Central memory CD8-positive, alpha-beta T cell (primary cell): ENCODE measurements at places on chromosomes 11 and 22.

DNA sequence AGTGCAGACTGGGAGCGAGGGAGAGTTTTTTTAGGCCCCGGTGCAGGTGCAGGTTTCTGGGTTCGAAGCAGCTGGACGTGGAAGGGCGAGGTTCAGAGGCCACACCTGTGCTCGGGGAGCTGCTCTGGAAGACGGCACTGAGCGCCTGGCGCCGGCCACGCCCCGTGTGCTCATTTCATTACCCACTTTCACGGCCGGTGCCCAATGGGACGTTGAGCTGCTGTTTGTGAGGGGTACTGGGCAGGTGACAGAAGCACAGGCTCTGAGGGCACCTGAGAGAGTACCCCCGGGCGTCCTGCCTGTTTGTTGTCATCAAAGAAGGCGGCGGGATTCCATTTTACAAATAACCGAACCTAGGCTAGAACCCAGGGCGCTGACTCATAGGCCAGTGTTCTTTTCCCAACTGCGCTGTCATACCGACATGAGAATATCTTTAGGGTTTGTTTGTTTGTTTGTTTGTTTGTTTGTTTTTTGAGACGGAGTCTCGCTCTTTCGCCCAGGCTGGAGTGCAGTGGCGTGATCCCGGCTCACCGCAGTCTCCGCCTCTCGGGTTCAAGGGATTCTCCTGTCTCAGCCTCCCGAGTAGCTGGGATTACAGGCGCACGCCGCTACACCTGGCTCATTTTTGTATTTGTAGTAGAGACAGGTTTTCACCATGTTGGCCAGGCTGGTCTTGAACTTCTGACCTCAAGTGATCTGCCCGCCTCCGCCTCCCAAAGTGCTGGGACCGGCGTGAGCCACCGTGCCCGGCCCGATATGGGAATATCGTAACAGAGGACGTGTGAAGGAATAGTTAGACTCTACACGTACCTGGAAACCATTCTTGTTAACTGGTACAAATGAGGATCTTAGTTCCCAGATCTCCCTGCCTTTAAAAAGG, 16.6 kb upstream of the SPTBN2 start:
- H3K36me3 ChIP-seq = peaks cover 9% of the 10 kb centered on the region
- DNase-seq = no peak
- peak overlapping the region; percentile 94 for H3K4me3 ChIP-seq

GRCh38 chr11:19394525-19395016, 153.8 kb upstream of the E2F8 start:
- peaks cover 7% of the 10 kb centered on the region for H3K4me1 ChIP-seq
- no peak for DNase-seq
- no peaks in the 10 kb centered on the region for H3K27me3 ChIP-seq

GRCh38 chr11:35038211-35038928, 100.6 kb upstream of the CD44 start:
- H3K4me1 ChIP-seq = peaks cover 20% of the 10 kb centered on the region
- peaks cover 15% of the 10 kb centered on the region for H3K36me3 ChIP-seq
- no peak overlapping the region for H3K4me3 ChIP-seq
- no peaks in the 10 kb centered on the region for H3K27me3 ChIP-seq
- H3K27ac ChIP-seq = no peak overlapping the region

DNA sequence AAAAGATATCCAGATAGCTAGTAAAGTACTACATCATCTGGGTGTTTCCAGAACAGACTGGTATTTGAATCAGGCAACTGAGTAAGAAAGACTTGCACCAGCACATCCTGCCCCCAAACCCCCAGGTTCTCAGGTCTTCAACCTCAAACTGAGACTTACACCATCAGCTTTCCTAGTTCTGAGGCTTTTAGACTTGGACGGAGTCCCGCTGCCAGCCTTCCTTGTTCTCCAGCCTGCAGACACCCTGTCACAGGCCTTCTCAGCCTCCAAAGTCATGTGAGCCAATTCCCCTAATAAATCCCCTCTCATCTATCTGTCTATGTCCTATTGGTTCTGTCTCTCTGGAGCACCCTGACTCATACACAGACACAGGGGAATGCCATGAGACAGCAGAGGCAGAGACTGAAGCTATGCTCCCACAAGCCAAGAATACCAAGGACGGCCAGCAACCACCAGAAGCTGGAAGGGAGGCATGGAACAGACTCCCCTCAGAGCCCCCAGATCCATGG, 10.9 kb downstream of the SMCO4 start:
- H3K36me3 ChIP-seq = no peaks in the 10 kb centered on the region
- H3K4me3 ChIP-seq = no peak overlapping the region
- DNase-seq = no peak

DNA sequence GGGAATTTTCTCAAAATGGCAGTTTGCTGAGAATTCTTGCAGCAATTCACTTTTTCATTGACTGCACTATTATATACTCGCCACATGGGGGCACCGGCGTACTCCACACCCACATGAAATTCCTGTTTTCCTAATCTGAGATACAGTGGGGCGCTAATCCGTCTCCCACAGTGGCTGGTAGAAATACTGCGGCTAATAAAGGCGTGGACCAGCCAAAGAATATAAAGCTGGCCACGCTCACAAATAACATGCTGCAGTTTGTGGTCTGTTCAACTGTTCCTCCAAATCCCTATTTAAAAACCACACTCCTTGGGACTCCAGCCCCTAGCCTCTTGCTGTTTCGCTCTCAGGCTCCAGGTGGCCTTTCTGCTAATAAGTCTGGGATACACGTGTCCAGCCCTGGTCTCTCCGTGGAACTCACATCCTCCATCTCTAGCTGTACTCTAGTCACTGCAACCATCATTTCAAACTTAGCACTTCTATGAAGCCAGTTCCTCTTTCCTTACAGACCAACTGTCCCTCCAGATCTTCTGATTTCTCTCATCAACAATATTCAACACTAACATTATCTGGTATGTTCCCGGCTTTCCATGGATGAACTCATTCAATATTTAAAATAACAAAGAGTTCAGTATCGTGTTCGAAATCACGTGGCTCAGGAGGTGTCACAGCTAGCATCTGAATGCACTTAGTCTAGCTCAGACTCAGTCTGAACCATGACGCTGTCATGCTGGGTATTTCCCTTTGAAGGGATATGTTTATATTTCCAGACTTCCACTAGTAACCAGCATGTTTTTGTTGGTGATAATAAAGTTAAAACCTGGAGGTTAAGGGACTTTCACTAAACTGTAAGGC, 22.0 kb downstream of the TBRG1 start:
- H3K4me3 ChIP-seq = no peak overlapping the region
- H3K4me1 ChIP-seq = no peaks in the 10 kb centered on the region
- no peaks in the 10 kb centered on the region for H3K27me3 ChIP-seq
- H3K27ac ChIP-seq = no peak overlapping the region

- H3K27ac ChIP-seq = no peak overlapping the region
- H3K27me3 ChIP-seq = no peaks in the 10 kb centered on the region
- peaks cover 11% of the 10 kb centered on the region for H3K4me1 ChIP-seq
These were observed 7.5 kb upstream of the IL17RA start for GRCh38 chr22:17077255-17077654.

- no peaks in the 10 kb centered on the region for H3K27me3 ChIP-seq
- no peak overlapping the region for H3K27ac ChIP-seq
- H3K4me1 ChIP-seq = no peaks in the 10 kb centered on the region
- H3K36me3 ChIP-seq = peaks cover 49% of the 10 kb centered on the region
- no peak for DNase-seq
These were observed 15.8 kb upstream of the CHADL start for GRCh38 chr22:41256254-41257253.

- no peaks in the 10 kb centered on the region for H3K36me3 ChIP-seq
- H3K27ac ChIP-seq = no peak overlapping the region
- H3K27me3 ChIP-seq = no peaks in the 10 kb centered on the region
- no peak overlapping the region for H3K4me3 ChIP-seq
- H3K4me1 ChIP-seq = no peaks in the 10 kb centered on the region
These were observed 261.1 kb downstream of the OPCML start for GRCh38 chr11:133271206-133271605.

DNA sequence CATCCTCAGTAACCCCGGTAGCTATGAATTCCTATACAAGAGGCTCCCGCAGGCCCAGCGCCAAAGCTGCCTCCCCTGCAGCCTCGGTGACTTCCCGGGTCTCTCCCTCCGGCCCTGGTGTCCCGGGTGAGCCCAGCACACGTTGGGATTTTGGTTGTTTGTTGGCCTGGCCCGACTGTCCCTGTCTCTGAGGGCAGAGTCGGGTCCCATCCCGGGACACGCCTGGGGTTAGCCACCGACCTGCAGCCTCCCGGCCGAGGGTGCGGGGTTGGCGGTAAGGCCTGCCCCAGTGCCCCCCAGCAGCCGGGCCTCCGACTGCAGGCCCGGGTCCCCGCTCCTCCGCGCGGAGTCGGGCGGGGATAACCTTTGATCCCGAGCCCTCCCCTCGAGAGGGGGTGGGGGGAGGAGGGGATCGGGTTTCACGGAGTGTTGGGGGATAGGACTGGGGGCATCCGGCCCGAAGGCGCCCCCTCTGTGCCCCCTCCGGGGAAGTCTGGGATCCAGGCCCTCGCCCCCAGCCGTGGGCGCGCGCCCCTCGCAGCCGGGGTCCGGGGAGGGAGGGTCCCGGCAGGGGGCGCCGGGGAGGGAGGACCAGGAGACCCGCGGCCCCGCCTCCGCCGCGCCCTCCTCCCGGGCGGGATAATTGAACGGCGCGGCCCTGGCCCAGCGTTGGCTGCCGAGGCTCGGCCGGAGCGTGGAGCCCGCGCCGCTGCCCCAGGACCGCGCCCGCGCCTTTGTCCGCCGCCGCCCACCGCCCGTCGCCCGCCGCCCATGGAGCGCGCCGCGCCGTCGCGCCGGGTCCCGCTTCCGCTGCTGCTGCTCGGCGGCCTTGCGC, at the start of gene FBLN1:
TSS of gene FBLN1 (plus strand) at position 669 of the 835 bp plus-strand sequence. CDS start at position 772, 103 bp downstream.
- no peaks in the 10 kb centered on the region for H3K4me1 ChIP-seq
- no peak for DNase-seq
- H3K36me3 ChIP-seq = peaks cover 2% of the 10 kb centered on the region
- no peak within 1 kb of the TSS for H3K4me3 ChIP-seq
- H3K27me3 ChIP-seq = peaks cover 71% of the 10 kb centered on the region

GRCh38 chr11:63802637-63803414, 10.4 kb upstream of the SPINDOC start:
- H3K36me3 ChIP-seq = no peaks in the 10 kb centered on the region
- no peak overlapping the region for H3K4me3 ChIP-seq
- DNase-seq = no peak
- no peak overlapping the region for H3K27ac ChIP-seq
- H3K4me1 ChIP-seq = no peaks in the 10 kb centered on the region

GRCh38 chr11:72918851-72919250, 104.6 kb downstream of the ATG16L2 start:
- no peaks in the 10 kb centered on the region for H3K4me1 ChIP-seq
- H3K27me3 ChIP-seq = no peaks in the 10 kb centered on the region
- no peak overlapping the region for H3K27ac ChIP-seq
- H3K4me3 ChIP-seq = no peak overlapping the region
- peaks cover 10% of the 10 kb centered on the region for H3K36me3 ChIP-seq

GRCh38 chr22:50153056-50153755, 17.3 kb upstream of the PANX2 start:
- peaks cover 2% of the 10 kb centered on the region for H3K36me3 ChIP-seq
- no peak overlapping the region for H3K4me3 ChIP-seq

GRCh38 chr11:67469508-67469811, 409 bp upstream of the TMEM134 start:
- H3K36me3 ChIP-seq = peaks cover 8% of the 10 kb centered on the region
- peaks cover 31% of the 10 kb centered on the region for H3K4me1 ChIP-seq
- H3K4me3 ChIP-seq = peak overlapping the region; percentile 86
- peak overlapping the region; percentile 32 for H3K27ac ChIP-seq
- H3K27me3 ChIP-seq = no peaks in the 10 kb centered on the region
- no peak for DNase-seq

GRCh38 chr11:67306769-67307544, 3.6 kb downstream of the SSH3 start:
- DNase-seq = no peak
- H3K4me1 ChIP-seq = peaks cover 15% of the 10 kb centered on the region
- peaks cover 2% of the 10 kb centered on the region for H3K36me3 ChIP-seq
- no peaks in the 10 kb centered on the region for H3K27me3 ChIP-seq
- H3K4me3 ChIP-seq = no peak overlapping the region
- H3K27ac ChIP-seq = no peak overlapping the region

DNA sequence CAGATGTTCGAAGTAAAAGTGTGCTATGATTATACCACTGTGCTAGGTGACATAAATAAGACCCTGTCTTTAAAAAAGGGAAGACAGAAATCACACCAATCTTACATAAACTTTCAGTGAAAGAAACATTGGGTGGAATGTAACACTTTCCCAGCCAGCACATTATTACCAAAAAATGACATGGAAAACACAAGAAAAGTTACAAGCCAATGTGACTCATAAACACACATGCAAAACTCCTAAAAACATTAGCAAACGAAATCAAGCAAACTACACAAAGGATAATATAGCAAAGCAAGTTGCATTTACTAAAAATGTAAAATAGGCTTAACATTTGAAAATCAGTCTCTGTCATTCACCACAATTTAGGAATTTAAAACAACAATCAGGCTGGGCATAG, 47.0 kb downstream of the SBF2 start:
- no peaks in the 10 kb centered on the region for H3K27me3 ChIP-seq
- no peaks in the 10 kb centered on the region for H3K4me1 ChIP-seq
- DNase-seq = no peak
- no peaks in the 10 kb centered on the region for H3K36me3 ChIP-seq

DNA sequence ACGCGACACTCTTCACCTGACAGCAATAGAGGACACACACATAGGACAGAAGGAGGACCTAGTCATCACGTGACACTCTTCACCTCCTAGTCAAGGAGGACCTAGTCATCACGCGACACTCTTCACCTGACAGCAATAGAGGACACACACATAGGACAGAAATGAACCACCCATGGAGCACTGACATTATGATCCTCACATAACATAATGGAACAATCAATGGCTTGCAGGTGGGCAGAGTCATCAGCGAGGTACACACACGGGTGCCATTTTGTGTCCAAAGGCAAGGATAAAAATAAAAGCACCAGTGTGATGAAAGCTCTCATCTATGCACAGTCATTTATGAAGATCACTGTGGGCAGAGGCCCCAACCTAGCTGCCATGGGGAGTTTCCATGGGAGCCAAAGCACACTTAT, 354.7 kb downstream of the LARGE1 start:
- H3K36me3 ChIP-seq = no peaks in the 10 kb centered on the region
- H3K27me3 ChIP-seq = no peaks in the 10 kb centered on the region
- no peaks in the 10 kb centered on the region for H3K4me1 ChIP-seq
- no peak overlapping the region for H3K4me3 ChIP-seq
- DNase-seq = no peak
- no peak overlapping the region for H3K27ac ChIP-seq

- no peak overlapping the region for H3K27ac ChIP-seq
- H3K27me3 ChIP-seq = peaks cover 9% of the 10 kb centered on the region
- H3K4me3 ChIP-seq = no peak overlapping the region
These were observed 47.2 kb upstream of the BLID start for GRCh38 chr11:122163053-122163819.

- peaks cover 5% of the 10 kb centered on the region for H3K4me1 ChIP-seq
- no peaks in the 10 kb centered on the region for H3K36me3 ChIP-seq
- no peak for DNase-seq
- H3K27ac ChIP-seq = no peak overlapping the region
- H3K4me3 ChIP-seq = no peak overlapping the region
These were observed 114.6 kb upstream of the THY1 start for GRCh38 chr11:119537306-119538253.
